ENCODE measurements at places on chromosomes 7 and 10. TPM values are rescaled to one million over a fixed set of nuclear protein-coding genes. Genes with fewer than 3 reads are reported as not detected.

DNA sequence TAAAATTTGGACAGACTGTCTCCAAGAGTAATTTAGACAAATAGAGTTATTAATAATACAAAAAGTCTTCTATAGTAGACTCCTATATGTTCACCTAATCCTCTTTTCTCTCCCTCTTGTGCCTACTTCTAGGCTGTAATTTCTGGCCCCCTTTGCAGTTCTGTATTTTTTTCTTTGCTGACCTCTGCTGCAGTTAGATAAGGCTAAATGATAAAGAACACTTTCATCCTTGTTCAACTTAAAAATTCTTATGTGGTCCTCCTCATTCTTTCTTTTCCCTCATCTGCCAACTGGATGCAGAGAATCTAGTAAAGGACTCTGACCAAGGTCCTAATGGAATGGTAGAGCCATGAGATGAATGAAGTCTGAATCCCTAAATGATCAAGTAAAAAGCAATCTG, 20.1 kb downstream of the GLCCI1 start:
- no peak for DNase-seq

GRCh38 chr7:115032715-115033703, 111.1 kb downstream of the MDFIC start:
- no peak for DNase-seq

DNA sequence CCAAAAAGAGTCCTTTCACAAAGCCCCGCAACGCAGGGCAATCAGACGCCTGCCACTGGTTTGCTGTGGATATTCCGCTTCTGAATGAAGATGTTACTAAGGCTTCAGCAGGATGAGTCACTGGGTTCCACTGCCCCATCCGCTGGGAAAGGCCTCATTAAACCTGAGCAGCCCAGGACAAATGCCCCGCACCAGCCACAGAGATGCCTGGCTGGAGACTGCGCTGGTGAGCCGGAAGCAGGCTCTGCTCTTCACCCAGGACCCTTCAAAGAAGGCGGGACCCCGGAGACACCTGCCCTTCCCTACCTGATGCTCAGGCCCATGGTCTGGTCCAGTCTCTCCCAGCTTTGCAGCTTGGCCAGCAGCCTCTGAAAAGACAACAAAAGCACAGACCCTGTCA, 19.8 kb downstream of the MAD1L1 start:
- DNase-seq: no peak

- no peak for DNase-seq
These were observed 6.3 kb upstream of the PANK1 start for GRCh38 chr10:89651205-89651915.

DNA sequence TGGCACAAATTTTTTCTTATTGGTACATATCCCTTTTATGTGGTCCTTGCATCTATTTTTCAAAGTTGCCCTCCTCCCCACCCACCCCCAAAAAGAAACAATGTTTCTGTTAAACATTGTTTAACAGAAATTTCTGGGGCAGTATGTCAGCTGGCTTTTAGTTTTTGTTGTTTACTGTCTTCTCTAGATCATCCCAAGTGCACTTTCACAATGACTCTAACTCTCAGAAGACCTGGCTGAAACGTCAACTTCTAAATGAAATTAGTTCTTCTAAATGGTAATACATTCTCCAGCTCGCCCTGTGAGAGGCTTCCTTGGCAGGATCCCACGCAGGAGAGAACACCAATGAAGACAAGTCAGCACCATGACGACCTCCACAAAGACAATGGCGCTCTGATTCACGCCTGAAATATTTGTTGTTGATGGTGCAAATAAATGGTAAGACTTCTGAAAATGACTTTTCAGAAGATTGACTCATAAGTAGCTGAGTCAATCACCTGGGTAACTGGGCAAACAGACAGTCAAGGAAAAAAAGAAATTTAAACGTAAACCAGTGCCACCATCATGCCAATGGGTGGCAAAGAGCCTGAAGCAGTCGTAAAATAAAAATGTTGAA, 293.7 kb downstream of the FZD1 start:
- peak; percentile 89 for DNase-seq

GRCh38 chr10:70912556-70912955, 24.2 kb upstream of the PCBD1 start:
- no peak for DNase-seq

- DNase-seq: no peak
These were observed 16.5 kb upstream of the KNDC1 start for GRCh38 chr10:133143546-133143945.

RBP3 gene
- not detected for total RNA-seq

TDRD1 gene
- not detected for total RNA-seq

HIPK2 gene
- total RNA-seq: 2.0 TPM

ENO4 gene
- 0.69 TPM for total RNA-seq

COL1A2 gene
- total RNA-seq: 218 TPM

GLI3 gene
- 0.59 TPM for total RNA-seq
